Anterior cingulate cortex (tissue), 58 donors: ENCODE measurements at places on chromosomes 4 and X.

DNA sequence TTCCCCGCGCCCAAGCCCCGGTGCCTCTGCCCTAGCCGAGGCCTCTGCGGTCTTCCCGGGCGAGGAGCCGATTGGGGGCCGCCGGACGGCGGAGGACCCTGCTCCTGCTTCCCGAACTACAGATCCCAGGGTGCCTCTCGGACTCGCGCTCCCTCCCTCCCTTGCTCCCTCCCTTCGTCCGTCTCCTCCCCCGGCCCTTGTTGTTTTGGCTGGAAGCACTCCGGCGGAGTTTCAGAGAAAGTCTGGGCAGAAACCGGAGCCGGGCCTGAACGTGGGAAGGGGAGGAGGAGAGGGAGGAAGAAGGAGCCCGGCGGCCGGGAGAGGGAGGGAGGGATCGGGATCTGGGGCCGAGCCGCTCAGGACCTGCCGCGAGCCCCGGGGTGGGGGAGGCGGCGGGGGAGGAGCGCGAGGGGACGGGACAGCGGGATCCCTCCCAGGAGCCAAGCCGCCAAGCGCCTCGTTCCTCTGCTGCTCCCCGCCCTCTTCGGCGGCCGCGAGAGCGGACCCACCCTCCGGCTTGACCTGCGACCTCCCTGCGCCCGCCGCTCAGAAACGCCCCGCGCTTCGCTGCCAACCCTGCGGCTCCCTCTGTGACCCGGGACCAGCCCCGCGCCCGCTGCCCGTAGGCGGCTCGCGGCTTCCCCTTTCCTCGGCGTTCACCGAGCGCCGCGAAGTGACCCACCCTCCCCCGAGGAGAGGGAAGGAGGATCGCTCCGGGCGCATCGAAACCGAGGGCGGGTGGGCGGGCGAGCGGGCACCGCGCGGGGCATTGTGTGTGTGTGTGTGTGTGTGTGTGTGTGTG, 496 bp upstream of the GAB1 start:
- peak; percentile 93 for DNase-seq

- DNase-seq, result no peak
These were observed 10.4 kb upstream of the PPP3CA start for GRCh38 chr4:101357751-101358150.

DNA sequence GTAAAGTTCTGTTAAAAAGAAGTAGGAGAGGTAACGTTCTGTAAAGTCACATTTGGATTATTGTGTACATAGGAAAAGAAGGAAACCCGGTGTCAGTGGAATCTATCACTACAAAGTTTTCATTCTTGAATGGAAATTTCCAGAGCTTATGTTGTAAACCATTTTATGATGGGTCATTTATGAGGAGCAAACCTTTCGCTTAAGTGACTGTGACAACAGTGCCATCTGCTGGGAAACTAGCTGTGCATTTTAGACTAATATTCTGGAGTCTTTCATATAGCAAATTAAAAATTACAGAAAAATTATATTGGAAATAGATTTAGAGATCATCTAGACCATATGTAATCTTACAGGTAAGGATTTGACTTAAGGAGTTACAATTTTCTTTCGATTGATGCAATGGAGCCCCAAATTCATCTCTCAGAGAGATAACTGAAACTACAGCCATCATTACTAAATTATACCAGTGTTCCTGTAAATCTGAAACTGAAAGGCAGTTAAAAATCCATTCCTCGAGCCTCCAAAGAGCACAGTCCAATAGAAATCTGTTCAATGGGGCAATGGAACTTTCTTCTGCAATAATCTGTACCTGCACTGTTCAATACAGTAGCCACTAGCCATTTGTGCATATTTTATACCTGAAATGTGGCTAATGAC, 26.9 kb downstream of the ASB9 start:
- DNase-seq, result no peak

DNA sequence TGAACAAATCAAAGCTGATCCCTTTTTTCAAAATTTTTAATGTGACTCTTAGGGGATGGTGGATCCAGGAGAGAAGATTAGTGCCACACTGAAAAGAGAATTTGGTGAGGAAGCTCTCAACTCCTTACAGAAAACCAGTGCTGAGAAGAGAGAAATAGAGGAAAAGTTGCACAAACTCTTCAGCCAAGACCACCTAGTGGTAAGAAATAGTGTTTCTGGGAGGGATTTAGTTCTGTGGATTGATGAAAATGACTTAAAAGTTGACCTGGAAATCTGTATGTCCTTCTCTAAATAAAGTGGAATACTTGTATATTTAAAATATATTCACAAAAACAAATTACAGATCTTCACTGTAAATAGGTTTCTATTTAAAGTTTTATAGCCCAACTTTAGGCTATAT, 29.2 kb downstream of the NUDT9 start:
- no peak for DNase-seq

- DNase-seq, result no peak
These were observed 132.9 kb downstream of the NKX6-1 start for GRCh38 chr4:84366161-84366560.

GRCh38 chr4:164935363-164935762, 42.1 kb downstream of the TRIM61 start:
- DNase-seq, result no peak

GRCh38 chr4:103400405-103400804, 202.3 kb upstream of the CENPE start:
- DNase-seq, result no peak

GRCh38 chr4:106451091-106451490, 82.5 kb upstream of the GIMD1 start:
- no peak for DNase-seq

GRCh38 chr4:37953620-37954293, 6.4 kb upstream of the PTTG2 start:
- no peak for DNase-seq

- DNase-seq, result no peak
These were observed 114.6 kb downstream of the UBE2K start for GRCh38 chr4:39812500-39812899.

DNA sequence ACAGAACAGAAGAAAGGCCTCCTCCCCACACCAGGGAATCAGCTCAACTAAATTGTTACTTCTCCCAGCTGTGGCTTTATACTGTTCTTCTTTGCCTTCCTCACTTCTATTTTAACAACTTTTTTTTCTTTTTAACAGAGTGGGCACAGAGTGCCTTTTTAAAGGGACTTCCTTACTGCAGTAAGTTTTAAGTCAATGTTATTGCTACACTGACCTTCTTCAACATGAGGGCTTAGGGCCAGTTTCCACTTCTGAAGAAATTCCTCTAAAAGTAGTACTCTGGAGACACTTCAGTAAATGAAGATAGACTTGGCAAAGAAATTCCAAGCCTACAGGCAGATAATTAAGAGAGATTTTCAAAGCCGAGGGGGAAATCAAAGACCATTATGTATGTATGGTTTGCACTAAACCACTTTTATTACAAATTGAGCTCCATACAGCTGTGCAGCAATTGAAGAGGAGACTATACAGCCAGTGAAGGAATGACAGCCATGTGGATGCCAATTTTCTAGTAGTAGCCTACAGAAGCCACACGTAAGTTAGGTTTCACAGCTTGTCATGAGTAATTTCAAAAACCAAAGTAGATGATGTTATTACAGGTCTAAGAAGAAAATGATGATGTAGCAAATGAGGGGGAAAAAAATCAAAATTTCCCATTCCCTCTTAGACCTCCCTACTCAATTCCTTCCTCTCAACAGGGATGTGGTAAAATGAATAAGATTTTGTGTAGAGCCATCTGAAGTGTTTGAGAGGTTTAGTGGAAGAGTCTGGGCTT, 36.9 kb upstream of the RASGEF1B start:
- DNase-seq, result no peak

- no peak for DNase-seq
These were observed 62.4 kb downstream of the MAOA start for GRCh38 chrX:43718546-43718945.
